ENCODE measurements at places on chromosomes 2 and 18.

DNA sequence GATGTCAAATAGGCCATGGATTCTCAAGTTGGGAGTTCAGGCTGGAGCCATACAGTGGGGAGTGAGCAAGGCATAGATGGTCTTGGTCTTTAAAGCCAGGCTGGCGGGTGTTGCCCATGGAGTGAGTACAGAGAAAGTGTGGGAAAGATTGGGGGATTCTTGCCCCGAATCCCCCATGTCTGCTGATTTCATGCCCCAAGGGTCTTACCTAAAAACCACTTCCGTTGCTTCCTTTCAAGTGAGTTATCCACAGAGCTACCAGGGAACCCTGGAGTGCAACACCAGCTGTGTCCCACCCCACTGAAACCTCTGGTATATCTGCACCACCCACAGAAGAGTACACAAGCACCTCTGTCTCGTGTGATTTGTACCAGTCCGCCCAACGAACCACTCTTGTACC is 31.4 kb downstream of the FHOD3 start:
- no peak for DNase-seq

GRCh38 chr18:51076503-51076902 is 46.5 kb downstream of the SMAD4 start:
- peak; percentile 45 for DNase-seq

GRCh38 chr18:51453594-51453993 is 256.1 kb upstream of the MEX3C start:
- no peak for DNase-seq

- DNase-seq, result peak; percentile 37
These were observed 260.7 kb upstream of the MGAT5 start for GRCh38 chr2:133993160-133993559.

DNA sequence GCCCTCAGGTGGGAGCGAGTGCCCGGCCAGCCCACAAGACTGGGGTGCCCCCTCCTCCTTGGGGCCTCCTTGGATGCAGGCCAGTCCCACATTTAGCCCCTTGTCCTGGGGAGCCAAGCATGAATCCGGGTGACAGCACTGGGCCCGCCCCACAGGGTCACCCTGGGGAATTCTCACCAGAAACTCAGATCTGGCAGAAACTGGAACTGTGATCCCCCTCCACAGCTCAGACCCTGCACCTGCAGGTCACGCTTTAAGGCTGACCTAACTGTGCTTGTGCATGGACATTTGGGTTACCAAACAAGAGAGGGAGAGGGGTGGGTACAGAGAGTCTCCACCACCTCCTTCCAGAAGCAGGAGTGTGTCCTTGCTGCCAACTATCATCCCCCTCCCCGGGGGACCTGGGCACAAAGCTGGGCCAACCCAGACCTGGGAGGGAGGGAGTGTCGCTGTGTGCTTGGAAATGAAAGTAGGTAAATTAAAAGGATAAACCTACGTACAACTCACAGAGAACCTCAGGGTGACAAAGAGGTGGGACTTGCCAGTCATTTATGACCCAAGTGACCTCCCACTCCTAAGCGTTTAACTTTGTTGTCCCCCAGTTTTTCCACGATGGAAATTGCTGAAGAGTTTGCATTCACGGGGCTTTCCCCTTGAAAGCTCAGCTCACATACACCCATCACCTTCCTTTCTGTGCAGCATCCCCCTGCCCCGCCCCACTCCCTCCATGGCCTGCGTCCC is 9.1 kb downstream of the ITM2C start:
- no peak for DNase-seq

GRCh38 chr2:32553829-32554432 is 73.9 kb upstream of the TTC27 start:
- no peak for DNase-seq

DNA sequence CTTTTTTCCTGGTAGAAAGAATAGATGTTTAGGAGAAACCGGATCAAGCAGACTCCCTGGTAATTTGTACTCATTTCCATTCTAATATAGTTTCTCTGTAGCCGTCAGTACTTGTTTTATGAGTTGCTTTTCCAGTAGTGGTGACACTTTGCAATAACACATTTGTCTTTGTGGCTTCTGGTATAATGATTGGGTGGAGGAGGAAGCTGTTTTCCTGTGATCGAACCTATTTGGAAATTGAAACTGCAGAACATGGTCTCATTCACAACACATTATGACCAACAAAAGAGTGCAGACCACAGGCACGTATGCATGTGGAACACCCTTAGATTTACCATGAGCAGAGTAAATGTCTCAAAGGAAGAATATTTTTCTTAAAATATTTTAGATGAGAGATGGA is 7.6 kb upstream of the SERPINB12 start:
- no peak for DNase-seq

- no peak for DNase-seq
These were observed 19.7 kb downstream of the RASGRP3 start for GRCh38 chr2:33496150-33496549.

DNA sequence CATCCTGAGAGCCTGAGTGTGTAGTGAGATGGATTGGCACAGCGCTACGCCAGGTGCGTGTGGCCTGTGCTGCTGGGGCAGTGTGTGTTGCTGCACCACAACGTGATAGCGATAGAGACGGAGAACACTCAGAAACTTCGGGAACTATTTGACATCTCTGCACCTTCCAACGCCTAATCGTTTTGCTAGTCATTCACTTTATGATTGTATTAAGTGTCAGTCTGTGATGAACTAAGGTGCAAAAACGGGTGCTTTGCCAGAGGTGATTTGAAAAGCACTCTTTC is 26.0 kb upstream of the IGFBP2 start:
- DNase-seq, result no peak

GRCh38 chr2:38540580-38541286 is 62.0 kb downstream of the HNRNPLL start:
- no peak for DNase-seq

- no peak for DNase-seq
These were observed 250.2 kb upstream of the MEX3C start for GRCh38 chr18:51447351-51448342.

Measured in glutamatergic neuron (in vitro differentiated cells).